Right lobe of liver (tissue), 6 donors: ENCODE measurements at places on chromosomes 6 and 20. TPM values are rescaled to one million over a fixed set of nuclear protein-coding genes. Genes with fewer than 3 reads are reported as not detected.
A peak's percentile ranks its signal among the peaks of the same experiment; 100 is the strongest.

GRCh38 chr20:49534255-49534712, 33.7 kb downstream of the PTGIS start:
- peak; percentile 61 for DNase-seq
- no peaks in the 10 kb centered on the region for H3K36me3 ChIP-seq
- H3K27me3 ChIP-seq, result no peaks in the 10 kb centered on the region

- H3K36me3 ChIP-seq, result no peaks in the 10 kb centered on the region
- no peak for DNase-seq
- H3K27ac ChIP-seq, result peak overlapping the region; percentile 81
- peak overlapping the region; percentile 17 for H3K4me3 ChIP-seq
- no peaks in the 10 kb centered on the region for H3K27me3 ChIP-seq
Measured at GRCh38 chr6:80528115-80528514, 421.6 kb downstream of the BCKDHB start.

DNA sequence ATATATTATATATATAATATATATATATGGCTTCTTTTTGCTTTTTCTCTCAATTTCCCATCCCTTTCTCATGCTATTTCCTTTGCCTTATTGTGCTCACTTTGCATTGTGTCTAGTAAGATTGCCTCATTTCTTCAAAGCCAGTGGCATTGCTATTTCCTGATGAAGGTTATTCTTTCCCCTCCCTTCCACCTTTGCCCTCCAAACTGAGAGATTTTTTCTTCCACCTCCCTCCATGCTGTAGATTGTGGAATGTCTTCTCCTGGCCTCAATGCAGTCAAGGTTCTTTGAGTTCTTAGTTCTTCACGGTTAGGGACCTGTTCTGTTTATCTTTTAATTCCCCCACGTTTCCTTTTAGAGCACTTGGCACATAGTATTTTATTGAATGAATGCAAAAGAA, 17.2 kb downstream of the SH3BGRL2 start:
- H3K27ac ChIP-seq, result no peak overlapping the region
- DNase-seq, result no peak
- H3K4me3 ChIP-seq, result no peak overlapping the region
- H3K27me3 ChIP-seq, result no peaks in the 10 kb centered on the region
- H3K4me1 ChIP-seq, result no peaks in the 10 kb centered on the region

Gene UBE2C
- 5.7 TPM for total RNA-seq

Gene SPAG4
- 13.8 TPM for total RNA-seq

Gene PAX1
- total RNA-seq, result not detected

Gene ABHD16A
- 33.6 TPM for total RNA-seq
